ENCODE measurements at places on chromosomes 13 and 19.

DNA sequence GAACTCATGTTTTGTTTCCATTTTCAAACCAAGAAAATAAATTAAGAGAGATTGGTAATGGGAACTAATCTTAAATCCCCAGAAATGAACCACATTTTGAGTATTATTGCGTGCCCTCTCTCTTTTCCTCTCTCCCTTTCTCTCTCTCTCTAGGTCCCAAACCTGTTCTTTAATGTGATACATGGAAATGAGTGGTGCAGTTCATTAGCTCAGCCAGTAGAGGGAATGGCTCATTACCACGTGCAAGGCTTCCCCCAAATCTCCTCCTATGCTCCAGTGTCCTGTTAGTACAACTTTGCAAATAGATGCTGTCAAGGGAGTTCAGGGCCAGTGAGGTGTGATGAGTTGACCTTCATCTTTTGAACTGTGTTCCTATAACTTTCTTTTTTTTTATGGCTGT lies 178.4 kb downstream of the FGF9 start:
- DNase-seq = peak; percentile 11

DNA sequence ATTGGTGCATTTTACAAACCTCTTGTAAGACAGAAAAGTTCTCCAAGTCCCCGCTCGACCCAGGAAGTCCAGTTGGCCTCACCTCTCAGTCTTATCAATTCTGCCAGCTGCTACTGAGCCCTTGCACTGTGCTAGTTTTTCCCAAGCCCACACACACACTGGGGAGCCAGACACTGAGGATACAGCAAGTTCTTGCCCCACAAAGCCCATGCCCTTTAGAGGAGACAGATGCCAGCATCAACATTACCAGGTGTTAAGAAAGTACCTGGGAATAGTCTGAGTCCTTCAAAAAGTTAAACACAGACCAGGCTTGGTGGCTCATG lies 175.0 kb downstream of the PTPRS start:
- no peak for DNase-seq

- DNase-seq = no peak
These were observed 18.6 kb upstream of the LATS2 start for GRCh38 chr13:21079761-21080592.

GRCh38 chr13:87093399-87093798 lies 577.8 kb upstream of the SLITRK5 start:
- no peak for DNase-seq

- no peak for DNase-seq
These were observed 48.8 kb upstream of the IRS2 start for GRCh38 chr13:109834973-109835720.

- DNase-seq = no peak
These were observed 34.8 kb downstream of the CYP2B6 start for GRCh38 chr19:41025871-41026270.

DNA sequence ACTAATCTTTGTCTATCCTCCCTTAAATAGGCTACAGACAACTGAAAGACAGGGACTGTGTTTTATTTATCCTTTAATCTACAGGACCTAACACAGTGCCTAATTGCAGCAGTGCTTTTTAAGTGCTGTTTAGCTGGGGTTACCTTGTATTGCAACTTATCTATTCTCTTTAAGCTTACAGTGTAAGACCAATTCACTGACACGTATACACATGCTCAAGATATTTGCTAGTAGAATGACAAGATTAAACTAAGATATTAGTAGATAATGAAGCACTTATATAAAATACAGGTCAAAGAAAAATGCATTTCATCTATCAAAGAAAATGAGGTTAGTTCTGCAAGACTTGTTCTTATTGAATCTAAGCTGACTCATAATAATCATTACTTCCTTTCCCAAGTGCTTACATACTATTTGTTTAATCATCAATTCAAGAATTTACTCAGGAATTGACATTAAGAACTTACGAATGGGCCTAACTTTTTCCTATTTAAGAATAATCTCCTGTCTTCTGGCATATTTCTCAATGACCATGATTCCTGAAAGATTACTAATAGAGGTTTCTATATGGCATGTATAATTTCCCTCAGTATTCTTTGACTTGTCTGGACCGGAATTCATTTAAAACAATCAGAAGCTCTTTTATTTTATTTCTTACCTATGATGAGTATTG lies 75.8 kb upstream of the MAB21L1 start:
- DNase-seq = no peak

GRCh38 chr13:104011505-104012241 lies 945.5 kb upstream of the SLC10A2 start:
- DNase-seq = no peak

DNA sequence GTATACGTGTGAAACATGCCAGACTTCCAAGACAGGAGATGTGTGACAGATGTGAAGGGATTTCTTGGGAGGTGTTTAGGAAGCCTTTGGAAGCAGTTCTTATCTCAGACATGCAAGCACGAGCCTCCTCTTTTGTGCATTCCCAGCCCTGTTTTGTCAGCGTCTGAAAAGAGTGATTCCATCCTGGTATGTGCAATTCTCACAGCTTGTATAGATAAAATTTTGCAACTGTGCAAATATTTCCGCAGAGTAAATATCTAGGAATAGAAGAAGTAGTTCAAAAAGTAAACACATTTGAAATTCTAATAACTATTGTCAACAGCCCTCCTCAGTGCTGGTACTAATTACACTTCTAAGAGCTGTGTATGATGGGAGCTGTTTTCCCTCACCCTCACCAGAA lies 72.3 kb upstream of the C1QTNF9B start:
- no peak for DNase-seq

DNA sequence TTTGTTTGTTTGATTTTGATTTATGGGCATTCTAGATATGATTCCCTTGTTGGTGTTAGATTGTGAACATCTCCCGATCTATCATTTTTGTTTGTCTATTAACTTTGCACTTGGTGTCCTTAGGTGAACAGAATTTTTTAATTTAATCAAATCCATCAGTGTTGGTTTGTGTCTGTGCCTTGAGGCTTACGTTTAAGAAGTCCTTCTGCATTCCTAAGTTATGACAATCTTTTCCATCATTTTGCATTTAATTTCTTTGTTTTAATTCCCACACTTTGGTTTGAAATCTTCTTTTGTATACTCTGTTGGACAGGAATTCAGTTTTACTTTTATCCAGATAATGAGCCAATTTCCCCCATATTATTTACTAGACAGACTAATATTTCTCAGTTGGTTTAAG lies 421.7 kb downstream of the HS6ST3 start:
- DNase-seq = no peak

DNA sequence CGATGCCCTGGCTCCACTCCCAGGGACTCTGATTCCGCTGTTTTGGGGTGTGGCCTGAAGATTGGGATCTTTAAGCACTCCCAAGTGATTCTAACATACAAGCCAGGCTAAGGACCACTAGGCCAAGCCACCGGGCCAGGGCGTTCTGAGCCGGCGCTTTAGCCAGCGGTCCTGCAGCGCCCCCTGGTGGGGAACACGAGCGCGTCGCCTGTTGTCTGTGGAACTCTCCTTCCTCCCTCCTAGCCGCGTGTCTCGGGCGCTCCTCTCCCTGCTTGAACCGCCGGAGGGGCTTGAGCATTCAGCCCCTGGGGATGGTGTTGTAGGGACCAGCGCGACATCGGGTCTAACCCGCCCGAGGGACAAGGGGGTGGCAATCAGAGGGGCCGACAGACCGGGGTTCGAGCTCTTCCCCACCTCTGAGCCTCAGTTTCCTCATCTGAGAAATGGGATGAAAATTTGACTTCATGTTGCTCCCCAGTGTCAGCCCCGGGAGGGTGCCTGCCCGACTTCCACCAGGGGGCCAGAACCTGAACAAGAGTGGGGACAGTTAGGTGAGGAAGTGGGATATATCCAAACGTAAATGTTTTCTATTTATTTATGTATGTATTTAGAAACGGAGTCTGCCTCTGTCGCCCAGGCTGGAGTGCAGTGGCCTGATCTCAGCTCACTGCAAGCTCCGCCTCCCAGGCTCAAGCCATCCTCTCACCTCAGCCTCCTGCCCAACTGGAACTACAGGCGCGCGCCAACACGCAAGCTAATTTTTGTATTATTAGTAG lies 18.0 kb upstream of the PNMA8B start:
- DNase-seq = peak; percentile 88
